RPMI7951 (cell line): ENCODE measurements at places on chromosomes 6 and 20. TPM values are rescaled to one million over a fixed set of nuclear protein-coding genes. Genes with fewer than 3 reads are reported as not detected.

Gene LY6G6C
- total RNA-seq: not detected in 2 replicates

Gene CTAGE9
- not detected in 2 replicates for total RNA-seq

Gene SNAP25
- 31.3 and 42.7 TPM in 2 replicates for total RNA-seq

Gene MCHR2
- not detected in 2 replicates for total RNA-seq

Gene EYA2
- total RNA-seq: 0.10 TPM in 1 of 2 replicates, not detected in the other

Gene SENP6
- 46.1 and 66.2 TPM in 2 replicates for total RNA-seq

Gene CPXM1
- total RNA-seq: not detected in 2 replicates

Gene NR2E1
- 0.10 TPM in 1 of 2 replicates, not detected in the other for total RNA-seq

Gene RGS17
- 3.2 and 4.4 TPM in 2 replicates for total RNA-seq

Gene AVP
- not detected in 2 replicates for total RNA-seq

Gene AKIRIN2
- total RNA-seq: 14.1 and 17.3 TPM in 2 replicates

Gene SLC22A1
- 0.36 and 1.3 TPM in 2 replicates for total RNA-seq

GRCh38 chr6:67639161-67639560, 995.9 kb upstream of the ADGRB3 start:
- DNase-seq: no peak

- DNase-seq: no peak
Observed at GRCh38 chr6:146154197-146154596, 125.3 kb downstream of the GRM1 start.

GRCh38 chr20:32682508-32682987, 8.8 kb upstream of the C20orf203 start:
- no peak for DNase-seq

- no peak for DNase-seq
Observed at GRCh38 chr6:132964868-132965382, 150.6 kb downstream of the RPS12 start.

DNA sequence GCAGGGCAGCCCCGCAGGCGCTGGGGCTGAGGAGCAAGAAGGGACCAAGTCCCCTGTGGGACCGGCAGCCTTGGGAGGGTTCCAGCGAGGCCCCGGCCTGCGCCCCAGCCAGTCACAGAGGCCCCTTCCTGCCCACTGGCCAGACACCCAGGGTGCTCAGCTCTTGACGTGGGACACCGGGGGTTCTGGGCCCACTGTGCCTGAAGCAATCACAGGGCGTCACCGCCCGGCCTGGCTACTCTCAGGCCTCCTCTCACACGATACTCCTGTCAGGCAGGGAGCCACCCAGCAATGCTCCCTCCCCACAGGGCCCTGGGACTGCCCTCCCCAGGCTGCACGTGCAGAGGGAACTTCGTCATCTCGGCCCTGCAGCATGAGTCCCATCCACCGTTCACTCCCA, 14.5 kb downstream of the TAF4 start:
- DNase-seq: no peak

DNA sequence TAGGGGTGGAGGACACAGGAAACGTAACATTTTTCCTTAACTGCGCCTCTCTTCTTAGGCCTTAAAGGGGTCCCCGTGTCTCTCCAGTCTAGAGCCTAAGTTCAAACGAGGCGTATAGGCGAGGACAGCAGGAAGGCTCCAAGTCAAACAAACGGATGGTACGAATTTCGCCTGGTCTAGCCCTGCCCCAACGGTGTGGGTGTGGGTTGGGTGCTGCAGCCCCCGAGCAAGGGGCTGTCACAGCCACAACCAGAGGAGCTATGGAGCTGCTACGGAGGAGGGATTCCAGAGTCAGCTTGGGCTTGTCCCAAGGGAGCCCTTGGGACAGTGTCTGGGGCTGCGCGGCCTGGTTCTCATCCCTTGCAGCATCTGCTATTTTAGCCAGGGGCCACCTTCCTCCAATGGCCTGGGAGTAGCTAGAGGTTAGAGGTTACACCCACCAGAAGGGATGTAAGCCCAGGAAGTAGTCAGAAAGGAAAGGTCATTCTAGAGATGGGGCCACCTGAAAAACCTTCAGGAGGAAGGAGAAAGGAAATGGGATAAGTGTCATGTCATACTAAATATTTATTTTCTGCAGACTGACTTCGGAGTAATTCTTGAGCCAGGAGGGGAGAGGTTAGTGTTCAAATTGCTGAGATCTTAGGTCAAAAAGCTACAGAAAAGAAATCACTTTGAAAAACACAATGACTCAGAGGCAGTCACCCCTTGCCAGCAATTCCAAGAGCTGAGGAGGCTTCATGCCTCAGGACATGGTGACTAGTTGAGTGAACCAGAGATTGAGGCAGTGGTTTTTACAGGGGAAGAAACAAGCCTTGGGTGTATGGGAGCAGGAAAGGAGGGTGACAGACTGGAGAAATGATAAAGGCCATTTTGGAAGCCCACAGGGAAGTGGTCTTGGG, 21.7 kb downstream of the VPS52 start:
- DNase-seq: peak; percentile 95

DNA sequence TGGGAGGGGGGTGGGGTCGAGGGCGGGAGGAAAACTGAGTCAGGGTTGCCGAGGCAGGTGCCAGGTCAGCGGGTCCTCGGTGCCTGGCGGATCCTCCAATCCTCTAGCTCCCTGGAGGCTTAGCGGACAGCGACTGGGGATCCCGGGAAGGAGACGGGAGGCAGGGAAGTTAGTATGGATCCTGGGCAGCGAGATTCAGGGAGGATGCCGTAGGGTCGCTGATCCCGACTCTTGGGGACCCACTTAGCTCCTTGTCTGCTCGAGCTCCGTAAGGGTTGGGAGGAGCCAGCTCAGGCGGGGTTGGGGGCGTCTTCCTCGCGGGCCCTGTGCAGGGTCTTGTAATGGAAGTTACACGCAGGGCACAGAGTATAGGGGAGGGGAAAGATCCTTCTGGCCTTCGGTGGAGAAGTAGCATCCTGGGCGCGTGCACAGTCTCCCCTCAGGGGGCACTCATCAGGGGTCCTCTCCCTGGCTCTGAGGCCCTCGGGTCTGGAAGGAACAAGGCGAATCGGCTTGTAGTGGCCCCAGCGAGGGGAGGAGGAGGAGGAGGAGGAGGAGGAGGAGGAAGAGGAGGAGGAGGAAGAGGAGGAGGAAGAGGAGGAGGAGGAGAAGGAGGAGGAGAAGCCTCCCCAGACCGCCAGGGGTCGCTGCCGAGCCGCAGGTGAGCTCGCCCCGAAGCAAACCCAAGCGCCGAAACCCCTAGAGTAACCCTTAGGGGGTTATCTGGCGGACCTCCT, 6.4 kb upstream of the SLC12A5 start:
- no peak for DNase-seq

DNA sequence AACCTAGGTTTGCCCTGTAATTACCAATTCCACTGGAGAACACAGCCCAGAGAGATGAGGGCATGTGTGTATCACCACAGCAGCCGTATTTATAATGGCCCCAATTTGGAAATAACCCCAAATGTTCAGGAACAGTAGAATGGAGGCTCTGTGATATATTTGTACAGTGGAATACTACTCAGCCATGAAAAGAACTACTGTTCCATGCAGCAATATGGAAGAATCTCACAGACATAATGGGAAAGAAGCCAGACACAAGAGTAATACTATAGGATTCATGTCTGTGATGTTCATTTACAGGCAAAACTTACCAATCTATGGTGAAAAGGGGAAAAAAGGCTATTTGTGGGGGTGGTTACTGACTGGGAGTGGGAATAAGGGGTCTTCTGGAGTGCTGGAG, 83.7 kb upstream of the TRAF3IP2 start:
- no peak for DNase-seq

DNA sequence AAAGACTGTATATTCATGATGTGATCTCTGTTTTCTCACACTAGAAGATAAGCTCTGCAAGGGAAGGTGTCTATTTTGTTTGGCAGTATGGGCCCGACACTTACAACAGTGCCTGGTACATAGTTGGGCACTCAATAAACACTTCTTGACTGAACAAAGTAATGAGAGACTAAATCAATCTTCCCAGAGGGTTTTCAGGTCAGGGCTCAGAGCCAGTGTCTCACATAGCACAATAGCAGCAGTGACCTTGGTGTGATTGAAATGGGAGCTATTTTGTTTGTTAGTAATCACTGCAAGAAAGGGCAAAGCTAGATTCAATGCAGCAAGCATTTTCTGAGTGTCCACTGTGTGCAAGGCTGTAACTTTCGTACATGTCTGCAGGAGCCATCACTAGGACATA, 26.4 kb upstream of the GCM1 start:
- DNase-seq: no peak

DNA sequence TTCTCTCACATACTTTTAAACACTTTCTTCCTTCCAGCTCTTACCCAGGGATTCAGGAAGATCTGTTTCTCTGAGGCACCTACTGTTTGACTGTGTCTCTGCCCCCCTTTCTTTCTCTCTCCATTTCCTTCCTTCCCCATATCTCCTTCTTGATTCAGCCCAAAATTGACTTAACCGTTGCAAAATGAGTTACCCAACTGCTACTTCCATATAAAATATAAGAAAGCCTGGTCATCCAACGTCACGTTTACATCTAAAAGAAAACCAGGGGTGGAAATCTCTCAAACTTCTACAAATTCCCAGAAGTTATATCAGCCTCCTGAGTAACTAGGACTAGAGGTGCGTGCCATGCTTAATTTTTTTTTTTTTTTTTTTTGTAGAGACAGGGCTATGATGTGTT, 95.2 kb upstream of the INSM1 start:
- DNase-seq: no peak

DNA sequence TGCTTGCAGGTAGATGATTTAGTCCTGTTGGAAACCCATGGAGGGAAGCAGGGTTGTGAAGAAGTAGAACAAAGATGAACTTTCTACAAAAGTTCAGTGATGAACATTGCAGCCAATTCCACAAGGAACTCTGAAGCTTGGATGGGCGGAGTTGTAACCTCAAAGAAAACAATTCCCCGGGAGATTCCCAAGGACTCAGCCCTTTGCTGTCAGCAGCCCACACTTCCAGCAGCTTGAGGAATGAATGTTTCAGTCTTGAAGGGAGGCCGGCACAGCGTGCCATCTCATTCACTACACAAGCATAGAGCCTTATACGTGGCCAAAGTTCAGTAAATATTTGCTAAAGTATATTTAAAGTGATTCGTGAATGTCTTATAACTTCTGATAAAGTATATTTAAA, 269.4 kb downstream of the NKAIN2 start:
- DNase-seq: no peak

DNA sequence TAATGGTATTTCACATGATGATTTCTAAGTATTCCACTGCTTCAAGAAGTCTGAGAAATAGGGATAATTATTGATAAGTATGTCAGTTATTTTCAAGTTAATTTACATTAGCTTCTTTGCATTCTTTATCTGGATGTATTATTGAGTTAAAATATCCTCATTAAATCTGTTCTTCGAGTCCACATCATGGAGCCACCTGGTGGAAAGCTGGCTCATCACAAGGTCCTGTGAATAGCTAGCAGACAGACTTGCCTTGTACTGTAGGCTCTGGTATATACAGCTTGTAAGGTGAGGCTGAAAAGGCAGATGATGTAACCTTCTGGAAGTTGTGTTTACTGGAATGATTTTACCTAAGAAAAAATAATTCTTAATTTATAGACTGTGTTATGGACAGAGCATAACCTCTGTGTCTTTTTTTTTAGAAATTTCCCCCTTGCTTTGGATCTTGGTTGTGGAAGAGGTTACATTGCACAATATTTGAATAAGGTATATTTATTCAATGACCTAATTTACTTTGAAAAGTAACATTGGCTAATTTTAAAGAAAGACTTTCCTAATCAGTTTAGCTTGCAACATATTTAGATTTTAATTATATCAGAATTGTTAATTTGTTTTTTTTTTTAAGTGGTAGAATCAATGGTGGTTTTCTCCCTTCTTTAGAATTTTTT, 3.5 kb downstream of the NDUFAF5 start:
- DNase-seq: peak; percentile 59

GRCh38 chr6:163263998-163264661, 150.4 kb upstream of the QKI start:
- no peak for DNase-seq

DNA sequence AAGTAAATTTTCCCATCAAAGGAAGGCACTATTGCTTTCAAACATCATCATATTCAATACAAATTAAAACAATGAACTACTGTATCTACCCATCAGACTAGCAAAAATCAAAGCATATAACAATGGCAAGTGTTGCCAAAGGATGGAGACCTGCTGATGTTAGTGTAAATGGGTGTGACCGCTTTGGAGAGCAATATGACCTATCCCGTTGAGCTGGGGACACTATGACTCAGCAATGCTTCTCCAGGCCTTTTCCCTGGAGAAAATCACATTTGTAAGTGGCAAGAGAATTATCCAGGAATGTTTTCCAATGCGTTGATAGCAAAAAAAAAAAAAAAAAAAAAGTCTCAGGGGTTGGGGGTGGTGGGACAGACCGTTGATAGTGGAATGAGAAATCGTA, 46.1 kb downstream of the PHACTR3 start:
- DNase-seq: no peak

- DNase-seq: no peak
Observed at GRCh38 chr6:69881322-69882151, 15.2 kb downstream of the COL19A1 start.

DNA sequence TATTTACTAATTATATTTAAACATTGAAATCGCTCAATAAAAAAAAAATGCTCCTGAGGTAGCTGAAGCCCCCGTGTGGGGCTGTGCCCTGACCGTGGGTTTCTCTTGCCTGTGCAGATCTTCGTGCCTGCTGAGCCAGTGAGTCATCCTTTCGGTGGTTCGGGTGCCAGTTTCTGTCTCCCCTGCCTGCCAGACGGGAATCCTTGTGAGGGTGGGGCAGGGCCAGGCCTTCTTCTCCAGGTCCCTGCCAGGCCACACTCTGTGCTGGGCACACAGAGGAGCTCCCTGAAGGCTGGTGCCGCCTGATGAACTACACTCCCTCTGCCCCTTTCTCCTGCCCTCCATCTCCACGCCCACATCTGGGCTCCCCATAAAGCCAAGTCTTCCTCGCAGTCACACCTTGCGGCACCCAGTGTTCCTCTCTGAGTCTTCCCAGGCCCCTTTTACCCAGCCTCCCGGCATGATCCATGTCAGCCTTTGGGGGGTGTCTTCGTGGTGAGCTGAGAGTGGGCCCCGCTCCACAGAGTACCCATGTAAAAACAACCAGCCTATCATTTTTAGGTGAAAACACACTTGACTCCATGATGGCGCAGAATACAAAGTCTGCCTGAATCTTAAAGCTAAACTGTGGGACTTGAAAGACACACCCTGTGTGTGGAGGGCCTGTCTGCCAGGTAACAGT, 19.3 kb downstream of the FGD2 start:
- DNase-seq: peak; percentile 51

DNA sequence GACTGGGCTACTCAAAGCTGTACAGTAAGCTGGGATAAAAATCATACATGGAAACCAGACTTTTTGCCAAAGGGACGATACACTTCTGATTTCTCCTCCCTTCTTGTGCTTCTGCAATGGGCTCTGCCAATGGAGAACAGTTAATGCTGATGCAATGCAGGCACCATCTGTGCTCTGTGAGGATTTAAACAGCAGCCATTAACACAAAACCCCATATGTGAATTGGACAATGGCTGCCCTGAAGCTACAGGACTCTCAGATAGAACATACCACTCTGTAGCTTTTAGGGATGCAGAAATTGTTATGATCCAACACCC, 71.9 kb downstream of the GJA10 start:
- DNase-seq: peak; percentile 34

DNA sequence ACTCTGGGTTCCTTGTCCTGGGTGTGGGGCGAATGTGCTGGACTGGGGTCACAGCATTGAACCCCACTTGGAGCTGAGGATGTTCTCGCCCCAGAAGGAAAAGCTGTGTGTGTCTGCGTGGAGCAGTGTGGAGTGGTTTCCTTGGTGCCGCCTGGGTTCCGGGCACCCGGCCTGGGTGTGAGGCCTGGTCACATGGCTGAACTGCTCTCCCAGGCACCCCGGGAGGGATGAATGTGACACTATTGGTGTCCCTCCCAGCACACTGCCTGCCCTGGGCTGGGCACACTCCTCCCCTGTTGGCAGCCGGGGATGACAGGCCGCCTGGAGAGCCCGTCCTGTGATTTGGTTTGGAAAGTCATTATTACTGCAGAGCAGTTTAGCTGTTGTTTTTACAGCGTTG, 12.3 kb downstream of the MYT1 start:
- no peak for DNase-seq

GRCh38 chr20:36998652-36999051, 47.1 kb upstream of the SAMHD1 start:
- no peak for DNase-seq
